ENCODE measurements at places on chromosomes 12 and 14. TPM values are rescaled to one million over a fixed set of nuclear protein-coding genes. Genes with fewer than 3 reads are reported as not detected.

Gene FAM186B
- total RNA-seq, result not detected

Gene ISCU
- total RNA-seq, result 157 TPM

- DNase-seq, result no peak
Observed at GRCh38 chr12:39442831-39443080, 164 bp downstream of the KIF21A start.

DNA sequence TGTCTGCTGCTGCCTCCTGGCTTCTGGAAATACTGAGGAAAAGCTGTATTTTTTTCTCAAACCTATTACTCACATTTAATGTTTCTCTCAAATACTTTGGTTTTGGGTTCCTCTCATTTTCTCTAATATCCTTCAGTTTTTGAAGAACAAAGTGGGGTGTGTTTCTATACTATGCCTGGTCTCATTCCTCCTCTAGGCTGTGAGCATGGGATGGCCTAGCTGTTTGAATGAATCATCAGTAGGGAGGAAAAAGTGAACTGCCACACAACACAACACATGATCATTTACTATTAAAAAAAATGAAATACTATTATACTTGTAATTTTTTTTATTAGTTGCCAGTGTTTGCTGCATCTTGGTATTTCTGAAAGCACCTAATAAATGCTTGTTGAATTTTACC lies 11.3 kb upstream of the SMCO3 start:
- no peak for DNase-seq
